Ascending aorta (tissue), 2 donors: ENCODE measurements at places on chromosomes 2 and 18.

DNA sequence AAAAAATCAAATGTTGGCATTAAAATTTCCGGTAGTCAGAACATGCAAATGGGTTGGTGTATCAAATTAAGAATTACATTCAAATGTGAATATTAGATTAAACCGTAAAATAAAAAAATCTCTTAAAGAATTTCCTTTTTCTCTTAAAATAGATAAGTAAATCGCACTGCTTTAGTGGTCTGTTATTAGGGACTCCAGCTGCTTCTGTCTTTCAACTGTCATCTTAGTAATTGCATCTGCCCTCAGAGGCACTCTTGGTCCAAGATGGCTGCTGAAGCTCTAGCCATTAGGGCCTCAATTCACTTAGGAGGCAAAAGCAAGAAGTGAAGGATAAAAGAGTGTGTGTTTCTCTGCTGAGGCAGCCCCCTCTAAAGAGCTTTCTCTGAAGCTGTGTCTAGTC lies 132.4 kb downstream of the MGAT5 start:
- no peak for DNase-seq

GRCh38 chr18:45774065-45774521 lies 50.1 kb downstream of the SLC14A1 start:
- no peak for DNase-seq

- no peak for DNase-seq
Measured at GRCh38 chr2:211329882-211330281, 773.5 kb downstream of the CPS1 start.

GRCh38 chr2:3242747-3243369 lies 134.8 kb downstream of the EIPR1 start:
- no peak for DNase-seq

GRCh38 chr18:13397504-13398163 lies 179.1 kb downstream of the LDLRAD4 start:
- no peak for DNase-seq

GRCh38 chr18:28127763-28128658 lies 48.9 kb downstream of the CDH2 start:
- no peak for DNase-seq

- DNase-seq, result no peak
Measured at GRCh38 chr2:46803547-46803878, 112.1 kb downstream of the MCFD2 start.

GRCh38 chr2:46456789-46457188 lies 22.6 kb upstream of the TMEM247 start:
- DNase-seq, result no peak

GRCh38 chr18:49019446-49020045 lies 68.8 kb upstream of the SMAD7 start:
- no peak for DNase-seq

- DNase-seq, result no peak
Measured at GRCh38 chr2:134718817-134719814, at the start of gene TMEM163. Gene TMEM163 (minus strand): TSS chr2:134719000.

GRCh38 chr18:13868501-13869271 lies 44.7 kb downstream of the MC5R start:
- DNase-seq, result no peak

DNA sequence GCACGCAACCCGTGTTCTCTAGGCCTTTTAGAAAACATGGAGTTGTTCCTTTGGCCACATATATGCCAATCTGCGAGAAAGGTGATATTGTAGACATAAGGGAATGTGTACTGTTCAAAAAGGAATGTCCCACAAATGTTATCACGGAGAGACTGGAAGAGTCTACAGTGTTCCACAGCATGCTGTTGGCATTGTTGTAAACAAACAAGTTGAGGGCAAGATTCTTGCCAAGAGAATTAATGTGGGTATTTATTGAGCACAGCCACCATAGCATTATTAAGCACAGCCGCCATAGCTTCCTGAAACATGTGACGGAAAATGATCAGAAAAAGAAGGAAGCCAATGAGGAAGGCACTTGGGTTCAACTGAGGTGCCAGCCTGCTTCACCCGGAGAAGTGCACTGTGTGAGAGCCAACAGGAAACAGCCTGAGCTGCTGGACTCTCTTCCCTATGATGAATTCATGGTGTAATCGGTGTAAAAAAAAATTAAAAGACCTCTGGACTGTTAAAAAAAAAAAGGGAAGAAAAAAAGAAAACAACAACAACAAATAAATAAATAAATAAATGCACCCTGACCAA lies 29.0 kb upstream of the REL start:
- no peak for DNase-seq

- no peak for DNase-seq
Measured at GRCh38 chr2:48016225-48017019, 110.1 kb upstream of the FBXO11 start.

GRCh38 chr18:21090680-21091079 lies 20.9 kb downstream of the ROCK1 start:
- DNase-seq, result no peak

- no peak for DNase-seq
Measured at GRCh38 chr2:219701847-219702634, 74.6 kb downstream of the SLC4A3 start.

DNA sequence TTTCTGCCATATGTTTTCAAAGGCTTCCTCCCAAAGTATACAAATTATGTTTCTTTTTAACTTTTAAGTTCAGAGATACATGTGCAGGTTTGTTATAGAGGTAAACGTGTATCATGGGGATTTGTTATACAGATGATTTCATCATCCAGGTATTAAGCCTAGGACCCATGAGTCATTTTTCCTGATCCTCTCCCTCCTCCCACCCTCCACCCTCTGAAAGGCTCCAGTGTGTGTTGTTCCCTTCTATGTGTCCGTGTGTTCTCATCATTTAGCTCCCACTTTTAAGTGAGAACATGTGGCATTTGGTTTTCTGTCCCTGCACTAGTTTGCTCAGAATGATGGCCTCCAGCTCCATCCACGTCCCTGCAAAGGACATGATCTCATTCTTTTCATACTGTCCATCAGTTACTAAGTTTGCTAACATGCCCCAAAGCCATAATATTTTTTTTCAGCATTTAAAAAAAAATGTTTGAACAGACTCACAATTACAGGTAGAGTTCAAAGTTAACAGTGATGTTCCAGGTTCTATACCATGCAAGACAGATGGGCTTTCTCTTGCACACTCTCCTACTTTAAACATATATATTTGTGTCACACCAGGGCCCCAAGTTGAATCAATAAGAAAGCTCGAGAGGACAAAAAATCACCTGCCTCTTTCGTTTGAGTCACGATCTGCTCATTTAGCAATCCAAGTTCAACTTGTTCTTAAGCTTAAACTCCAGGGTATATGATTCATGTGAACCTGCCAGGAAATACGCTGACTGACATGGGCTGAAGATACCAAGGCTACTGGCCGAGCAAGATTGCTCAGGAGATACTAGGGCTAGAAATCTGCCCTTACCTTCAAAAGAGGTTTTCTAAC lies 77.6 kb downstream of the AP1S3 start:
- DNase-seq, result no peak

DNA sequence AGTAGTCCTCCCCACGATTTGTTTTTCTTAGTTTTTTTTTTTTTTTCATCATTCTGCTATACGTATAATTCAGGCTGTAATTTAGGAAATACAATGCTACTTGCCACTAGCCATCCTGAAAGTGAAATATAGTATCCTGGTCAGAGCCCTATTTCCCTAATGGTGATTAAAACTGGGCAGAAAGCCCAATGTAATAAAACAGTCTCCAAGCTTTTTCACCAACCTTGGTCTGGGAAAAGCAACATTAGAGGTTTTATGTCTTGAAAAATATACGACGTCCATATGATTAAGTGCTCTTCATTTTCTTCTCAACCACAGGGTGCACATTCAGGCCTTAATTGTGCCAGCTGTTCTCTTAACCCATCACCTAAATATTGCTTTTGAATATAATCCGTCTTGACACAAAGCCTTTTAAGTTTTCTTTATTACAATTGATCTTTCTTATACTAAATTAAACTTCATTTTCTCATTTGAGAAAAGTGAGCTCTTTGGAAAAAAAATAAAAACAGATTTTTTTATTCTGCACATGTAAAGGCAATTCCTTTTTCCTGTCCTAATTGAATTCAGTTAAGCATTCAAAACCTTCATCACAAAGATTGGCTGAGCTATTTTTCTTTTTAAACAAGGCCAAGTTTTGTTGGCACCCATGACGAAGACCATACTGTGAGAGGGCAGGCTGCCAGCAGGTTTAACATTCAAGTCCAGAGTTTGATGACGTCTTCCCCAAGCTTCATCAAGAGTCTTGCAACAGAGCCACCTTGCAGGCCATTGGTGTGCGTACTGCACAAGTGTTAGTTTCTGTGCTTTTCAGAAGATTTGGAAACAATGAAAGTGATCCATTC lies 52.7 kb downstream of the MAP2 start:
- DNase-seq, result no peak

DNA sequence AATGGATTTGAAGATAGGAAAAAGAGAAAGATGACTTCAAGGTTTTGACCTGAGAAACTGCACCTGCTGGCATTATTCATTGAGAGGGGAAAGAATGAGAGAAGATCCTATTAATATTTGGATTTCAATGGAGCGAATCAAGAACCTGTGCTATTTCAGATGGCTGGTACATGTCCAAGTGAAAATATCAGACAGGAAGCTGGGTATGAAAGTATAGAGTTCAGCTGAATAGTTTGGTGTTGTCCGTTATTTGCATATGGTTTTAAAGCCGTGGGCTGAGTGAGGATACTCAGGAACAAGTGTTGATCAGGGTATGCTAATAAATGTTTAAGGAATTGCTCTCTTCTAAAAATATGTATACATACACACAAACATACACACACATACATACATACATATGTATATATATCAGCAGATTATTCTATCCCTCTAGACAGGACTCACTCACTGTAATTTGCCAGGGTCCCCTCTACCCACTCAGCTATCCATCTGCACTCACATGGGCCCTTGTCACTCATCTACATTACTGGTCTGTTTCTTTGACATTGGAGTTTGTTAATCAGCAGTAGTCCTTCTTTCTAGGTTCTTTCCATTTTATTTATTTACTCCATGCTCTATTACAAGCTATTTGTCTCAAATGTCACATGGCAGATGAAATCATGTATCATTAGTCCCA lies 33.9 kb upstream of the IKZF2 start:
- DNase-seq, result no peak

DNA sequence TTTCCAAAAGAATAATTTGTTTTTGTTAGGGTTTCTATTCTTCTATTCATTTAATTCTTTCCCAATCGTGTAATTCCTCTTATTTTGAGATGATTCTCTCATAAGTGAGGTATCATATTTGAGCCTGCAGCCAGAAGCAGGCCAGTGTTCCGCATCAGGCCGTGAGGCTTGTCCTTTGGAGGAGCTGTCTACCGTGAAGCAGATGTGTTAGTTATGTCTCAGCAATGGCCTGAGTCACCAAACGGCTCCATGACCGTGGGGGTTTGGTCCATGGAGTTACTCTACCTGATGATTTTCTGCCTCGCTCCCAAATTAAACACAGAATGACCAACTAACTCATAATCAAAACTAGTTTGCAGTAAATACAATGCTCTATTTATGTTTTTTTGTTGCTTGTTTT lies 64.2 kb upstream of the TMEM87B start:
- no peak for DNase-seq

GRCh38 chr2:235940330-235940729 lies 227.9 kb downstream of the GBX2 start:
- no peak for DNase-seq

GRCh38 chr2:132609101-132609890 lies 60.7 kb downstream of the LYPD1 start:
- no peak for DNase-seq

- DNase-seq, result no peak
Measured at GRCh38 chr18:31241900-31242409, 76.0 kb upstream of the DSG1 start.

GRCh38 chr2:205883965-205884364 lies 201.7 kb downstream of the NRP2 start:
- no peak for DNase-seq

DNA sequence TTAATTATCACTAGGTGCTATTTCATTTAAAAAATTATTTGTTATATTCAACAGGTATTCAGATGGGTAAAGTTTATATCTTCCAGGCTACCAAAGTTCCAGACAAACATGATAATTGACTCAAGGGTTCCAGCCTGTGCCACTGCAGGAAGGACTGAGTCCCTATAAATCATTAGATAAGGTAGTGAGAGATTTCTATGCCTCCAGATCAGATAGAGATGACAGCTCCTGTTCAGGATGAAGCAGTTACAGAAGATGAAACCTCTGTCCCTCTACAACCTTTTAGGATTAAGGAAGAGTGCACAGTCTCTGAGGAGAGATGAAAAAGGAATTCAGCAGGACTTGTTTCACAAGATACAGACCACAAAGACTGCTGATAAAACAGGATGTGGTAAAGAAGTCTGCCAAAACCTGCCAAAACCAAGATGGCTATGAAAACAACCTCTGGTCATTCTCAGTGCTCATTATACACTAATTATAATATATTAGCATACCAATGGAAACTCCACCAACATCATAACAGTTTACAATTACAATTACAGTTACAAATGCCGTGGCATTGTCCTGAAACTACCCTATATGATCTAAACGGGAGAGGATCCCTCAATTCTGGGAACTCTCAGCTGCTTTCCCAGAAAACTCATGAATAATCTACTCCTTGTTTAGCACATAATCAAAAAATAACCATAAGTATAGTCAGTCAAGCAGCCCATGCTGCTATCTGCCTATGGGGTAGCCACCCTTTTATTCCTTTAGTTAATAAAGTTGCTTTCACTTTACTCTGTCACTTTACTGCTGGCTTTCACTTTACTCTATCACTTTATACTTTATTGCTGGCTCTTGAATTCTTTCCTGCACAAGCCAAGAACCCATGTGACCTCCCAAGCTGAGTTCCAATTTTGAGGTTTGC lies 288.5 kb downstream of the PDE11A start:
- no peak for DNase-seq

- DNase-seq, result no peak
Measured at GRCh38 chr18:58529714-58530354, 99.1 kb downstream of the ALPK2 start.

DNA sequence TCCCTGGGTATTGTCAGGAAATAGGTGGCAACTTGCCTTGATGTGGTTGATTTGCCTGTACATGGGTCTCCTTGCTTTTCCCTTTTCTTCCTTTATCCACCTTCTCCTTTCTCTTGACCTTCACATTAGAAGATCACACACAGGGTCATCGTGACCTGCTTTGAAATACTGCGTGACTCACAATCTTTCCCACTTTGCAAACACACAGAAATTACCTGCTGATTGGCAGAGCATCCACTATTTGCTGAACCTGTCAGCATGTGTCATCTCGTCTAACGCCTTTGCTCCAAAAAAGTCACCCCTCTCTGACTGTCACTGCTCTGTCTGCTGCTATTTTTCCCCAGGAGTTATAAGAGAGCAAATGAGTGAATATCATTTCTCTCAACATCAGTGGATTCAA lies 60.8 kb downstream of the MYO3B start:
- no peak for DNase-seq
